ENCODE measurements at places on chromosomes 11 and 22. TPM values are rescaled to one million over a fixed set of nuclear protein-coding genes. Genes with fewer than 3 reads are reported as not detected.

DNA sequence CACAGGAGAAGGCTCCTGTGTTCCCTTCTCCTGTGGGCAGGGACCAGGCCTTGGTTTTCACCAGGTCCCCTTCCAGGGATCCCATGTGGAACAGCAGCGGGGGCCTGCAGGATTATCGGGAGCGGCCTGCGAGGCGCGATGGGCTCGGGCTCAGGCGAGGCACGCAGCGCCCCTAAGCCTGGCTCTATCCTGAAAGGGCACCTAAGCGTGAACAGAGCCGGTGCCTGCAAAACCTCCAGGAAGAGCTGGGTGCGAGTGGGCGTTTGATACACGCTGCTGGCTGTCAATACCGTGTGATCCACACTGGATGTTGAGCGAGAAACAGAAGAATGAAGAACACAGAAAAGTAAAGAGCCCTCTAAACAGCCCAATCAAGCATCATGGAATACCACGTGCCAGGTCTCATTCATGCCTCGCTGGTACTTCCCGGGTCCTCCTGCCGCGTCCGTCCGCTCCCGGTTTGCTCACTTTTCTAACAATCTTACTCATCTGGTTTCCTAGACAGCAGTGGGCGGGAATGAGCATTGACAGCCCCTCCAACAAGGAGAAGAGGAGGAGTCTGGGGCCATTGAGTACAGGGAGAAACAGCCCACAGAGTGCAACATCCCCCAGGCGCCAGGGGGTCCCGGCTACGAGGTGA is 12.5 kb downstream of the OSBPL5 start:
- H3K27ac ChIP-seq, result peak overlapping the region; percentile 90
- H3K36me3 ChIP-seq, result peaks cover 8% of the 10 kb centered on the region
- H3K4me3 ChIP-seq, result no peak overlapping the region
- no peaks in the 10 kb centered on the region for H3K27me3 ChIP-seq

DNAJB7 gene
- total RNA-seq, result not detected

SPDYC gene
- not detected for total RNA-seq

DNA sequence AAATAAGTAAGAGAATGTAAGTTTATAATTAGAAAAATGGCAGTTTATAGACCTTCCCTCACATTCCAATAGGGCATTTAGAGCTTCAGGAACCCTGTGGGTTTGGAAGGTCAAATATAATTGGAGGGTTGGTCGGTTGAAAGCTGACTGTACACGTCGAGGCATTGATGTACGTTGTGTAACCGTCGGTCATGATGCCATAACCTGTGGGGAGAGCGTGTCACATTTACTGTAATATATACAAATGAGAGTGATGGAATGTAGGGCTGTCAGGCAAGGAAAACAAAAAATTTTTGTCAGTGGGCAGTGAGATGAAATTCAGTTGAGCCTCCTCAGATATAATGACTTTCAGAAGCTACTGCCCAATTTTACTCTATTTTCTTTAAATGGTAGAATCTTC is 88.5 kb downstream of the ARL14EP start:
- H3K27ac ChIP-seq, result no peak overlapping the region
- no peaks in the 10 kb centered on the region for H3K27me3 ChIP-seq
- H3K36me3 ChIP-seq, result no peaks in the 10 kb centered on the region
- DNase-seq, result no peak
- no peak overlapping the region for H3K4me3 ChIP-seq

NECTIN1 gene
- total RNA-seq, result 3.3 TPM

GRCh38 chr11:119852741-119853140 is 123.7 kb upstream of the NECTIN1 start:
- no peak overlapping the region for H3K4me3 ChIP-seq
- no peak overlapping the region for H3K27ac ChIP-seq
- H3K36me3 ChIP-seq, result no peaks in the 10 kb centered on the region
- no peak for DNase-seq
- H3K27me3 ChIP-seq, result peaks cover 3% of the 10 kb centered on the region

GRCh38 chr11:76832361-76832760 is 28.4 kb upstream of the ACER3 start:
- no peak overlapping the region for H3K4me3 ChIP-seq
- DNase-seq, result no peak
- peaks cover 12% of the 10 kb centered on the region for H3K27me3 ChIP-seq
- H3K27ac ChIP-seq, result no peak overlapping the region

DNA sequence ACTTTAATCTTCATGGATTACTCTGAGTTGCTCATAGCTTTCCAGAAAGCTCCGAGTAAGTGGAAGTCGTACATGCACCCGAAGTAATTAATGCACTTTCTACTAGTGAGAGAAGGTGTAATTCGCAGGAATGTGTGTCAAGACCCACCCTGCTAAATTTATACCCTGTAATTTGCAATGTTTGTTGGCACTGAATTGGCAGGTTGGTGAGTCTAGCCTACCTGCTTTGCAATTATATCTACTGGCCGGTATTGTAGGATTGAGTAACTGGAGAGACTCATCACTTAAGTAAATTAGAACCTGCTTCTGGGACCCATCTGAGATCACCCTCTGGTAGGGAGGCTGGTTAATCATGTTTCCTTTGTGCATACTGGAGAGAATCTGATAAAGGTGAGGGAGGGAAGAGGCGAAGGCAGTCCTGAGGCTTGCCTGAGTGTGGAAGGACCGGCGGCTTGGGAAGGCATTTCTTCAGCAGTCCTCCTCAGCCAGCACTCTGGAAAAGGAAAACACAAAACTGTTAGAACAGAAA is 63.3 kb downstream of the LDLRAD3 start:
- H3K4me3 ChIP-seq, result no peak overlapping the region
- no peaks in the 10 kb centered on the region for H3K27me3 ChIP-seq
- H3K36me3 ChIP-seq, result no peaks in the 10 kb centered on the region
- H3K4me1 ChIP-seq, result peaks cover 11% of the 10 kb centered on the region
- no peak overlapping the region for H3K27ac ChIP-seq

PARVA gene
- 27.7 TPM for total RNA-seq

KCNQ1 gene
- total RNA-seq, result not detected

DNA sequence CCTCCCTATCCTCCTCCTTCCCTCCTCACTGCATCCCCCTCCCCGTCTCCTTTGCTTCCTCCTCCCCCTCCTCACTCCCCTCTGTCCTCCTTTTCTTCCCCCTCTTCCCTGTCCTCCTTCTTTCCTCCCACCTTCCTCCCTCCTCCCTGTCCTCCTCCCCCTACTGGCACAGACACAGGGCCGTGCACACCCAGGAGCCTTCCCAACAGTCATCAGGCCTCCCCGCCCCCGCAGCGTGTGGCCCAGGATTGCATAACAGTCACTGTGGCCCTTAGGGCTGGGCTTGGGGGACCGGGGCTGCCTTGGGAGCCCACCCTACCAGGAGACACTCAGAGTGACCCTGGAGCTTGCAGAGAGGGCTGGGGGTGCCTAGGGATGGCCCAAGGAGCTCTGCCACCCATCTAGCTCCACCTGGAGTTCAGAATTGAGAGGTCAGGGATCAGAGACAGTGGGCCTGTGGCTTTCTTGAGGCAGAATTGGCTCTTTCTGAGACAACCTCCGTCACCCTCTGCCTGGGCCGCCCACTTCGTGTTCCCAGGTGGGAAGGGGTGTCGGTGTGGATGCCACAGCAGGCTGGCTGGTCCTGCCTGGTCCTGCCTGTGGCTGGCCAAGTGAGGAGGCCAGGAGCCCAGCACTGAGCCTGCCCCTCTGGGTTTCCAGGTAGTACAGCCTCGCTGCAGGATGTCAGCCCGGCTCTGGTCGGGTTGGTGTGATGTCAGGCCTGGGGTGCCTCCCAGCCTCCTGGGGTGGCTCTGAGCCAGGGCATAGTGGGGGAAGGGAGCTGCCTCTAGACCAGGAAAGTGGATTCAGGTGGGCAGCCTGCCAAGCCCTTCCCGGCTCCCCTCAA is 1.6 kb downstream of the SPI1 start:
- H3K4me1 ChIP-seq, result no peaks in the 10 kb centered on the region
- H3K36me3 ChIP-seq, result no peaks in the 10 kb centered on the region
- no peak overlapping the region for H3K27ac ChIP-seq
- no peak overlapping the region for H3K4me3 ChIP-seq
- no peaks in the 10 kb centered on the region for H3K27me3 ChIP-seq
- no peak for DNase-seq

DNA sequence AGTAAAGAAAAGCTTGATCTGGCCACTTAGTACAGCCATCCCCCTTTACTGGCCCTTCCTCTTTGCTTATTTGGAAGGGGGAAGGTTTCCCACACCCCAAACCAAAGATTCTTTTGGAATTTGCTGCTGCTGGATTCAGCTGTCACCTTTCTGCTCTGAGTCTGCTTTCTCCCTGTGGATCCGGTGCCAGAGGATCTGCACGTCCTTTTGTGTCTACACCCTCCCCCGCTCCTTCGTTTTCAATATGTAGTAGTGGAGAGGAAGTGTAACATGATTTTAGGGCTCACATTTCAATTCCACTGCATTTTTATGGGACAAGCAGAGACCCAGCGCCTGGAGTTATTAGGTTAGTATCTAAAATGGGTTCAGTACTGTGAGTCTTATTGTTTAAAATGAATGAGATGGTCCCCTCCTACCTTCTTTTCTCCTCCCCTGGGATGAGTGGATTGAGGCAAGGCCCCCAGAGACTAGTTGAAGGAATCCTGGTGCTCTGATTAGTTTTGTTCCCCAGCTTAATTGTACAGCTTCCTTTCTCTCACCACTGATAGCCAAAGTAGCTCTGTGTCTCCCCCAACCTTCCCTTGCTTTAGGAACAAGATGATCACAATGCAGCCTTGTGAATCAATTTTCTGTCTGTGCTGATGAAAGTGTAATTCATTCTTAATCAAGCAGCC is 30.5 kb upstream of the CABP7 start:
- H3K4me3 ChIP-seq, result no peak overlapping the region
- no peaks in the 10 kb centered on the region for H3K4me1 ChIP-seq
- no peak overlapping the region for H3K27ac ChIP-seq
- DNase-seq, result no peak
- H3K27me3 ChIP-seq, result no peaks in the 10 kb centered on the region

GRCh38 chr11:62443390-62444235 is 24.8 kb downstream of the SCGB1A1 start:
- DNase-seq, result no peak
- no peak overlapping the region for H3K4me3 ChIP-seq
- H3K27me3 ChIP-seq, result no peaks in the 10 kb centered on the region
- peak overlapping the region; percentile 92 for H3K27ac ChIP-seq
- H3K36me3 ChIP-seq, result no peaks in the 10 kb centered on the region

CDC42EP2 gene
- 12.3 TPM for total RNA-seq

DNA sequence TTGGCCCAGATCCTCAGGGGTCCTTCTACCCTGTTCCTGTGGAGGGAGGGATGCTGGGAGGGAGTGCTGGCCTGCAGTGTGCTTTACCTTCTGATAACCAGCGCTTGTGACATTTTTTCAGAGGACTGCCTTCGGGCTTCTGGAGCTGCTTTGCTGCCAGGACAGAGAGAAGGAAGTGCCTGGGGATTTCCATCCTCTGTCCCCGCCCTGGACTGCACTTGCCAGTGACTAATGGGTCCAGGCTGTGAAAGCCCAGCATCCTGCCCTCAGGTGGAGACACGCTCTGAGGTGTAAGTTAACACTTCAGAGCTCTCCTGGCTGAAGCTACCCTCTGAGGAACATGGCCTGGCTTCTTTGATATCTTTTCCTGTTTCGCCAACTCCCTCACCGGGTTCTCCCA is 158.7 kb upstream of the SYT13 start:
- H3K27ac ChIP-seq, result no peak overlapping the region
- no peaks in the 10 kb centered on the region for H3K36me3 ChIP-seq
- no peaks in the 10 kb centered on the region for H3K4me1 ChIP-seq
- no peak overlapping the region for H3K4me3 ChIP-seq

- H3K4me1 ChIP-seq, result no peaks in the 10 kb centered on the region
- peak; percentile 46 for DNase-seq
- H3K4me3 ChIP-seq, result no peak overlapping the region
- H3K27ac ChIP-seq, result peak overlapping the region; percentile 8
- H3K36me3 ChIP-seq, result no peaks in the 10 kb centered on the region
Measured at GRCh38 chr11:71206186-71206585, 46.2 kb downstream of the SHANK2 start.

PAMR1 gene
- total RNA-seq, result 159 TPM

GPHA2 gene
- not detected for total RNA-seq

DNA sequence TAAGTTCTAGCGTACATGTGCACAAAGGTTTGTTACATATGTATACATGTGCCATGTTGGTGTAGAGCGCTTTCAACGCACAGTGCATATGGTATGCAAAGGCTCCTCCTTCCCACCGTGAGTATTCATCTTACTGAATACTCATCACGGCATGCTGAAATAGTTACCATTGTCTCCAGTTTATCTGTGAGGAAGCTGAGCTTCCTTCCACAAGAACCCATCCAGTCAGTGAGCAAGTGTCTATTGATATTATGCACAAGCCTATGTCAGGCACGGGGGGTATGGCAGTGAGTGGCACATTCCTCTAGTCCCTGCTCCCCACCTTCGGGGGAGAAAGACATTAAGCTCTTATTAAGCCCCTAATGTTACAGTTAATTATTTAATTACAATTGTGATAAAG is 28.1 kb downstream of the INSC start:
- H3K4me1 ChIP-seq, result no peaks in the 10 kb centered on the region
- no peak overlapping the region for H3K4me3 ChIP-seq
- H3K27me3 ChIP-seq, result no peaks in the 10 kb centered on the region
- DNase-seq, result no peak

GRCh38 chr11:84812471-84812969 is 814.6 kb downstream of the DLG2 start:
- no peaks in the 10 kb centered on the region for H3K4me1 ChIP-seq
- H3K27ac ChIP-seq, result no peak overlapping the region
- H3K4me3 ChIP-seq, result no peak overlapping the region
- no peaks in the 10 kb centered on the region for H3K27me3 ChIP-seq

DNA sequence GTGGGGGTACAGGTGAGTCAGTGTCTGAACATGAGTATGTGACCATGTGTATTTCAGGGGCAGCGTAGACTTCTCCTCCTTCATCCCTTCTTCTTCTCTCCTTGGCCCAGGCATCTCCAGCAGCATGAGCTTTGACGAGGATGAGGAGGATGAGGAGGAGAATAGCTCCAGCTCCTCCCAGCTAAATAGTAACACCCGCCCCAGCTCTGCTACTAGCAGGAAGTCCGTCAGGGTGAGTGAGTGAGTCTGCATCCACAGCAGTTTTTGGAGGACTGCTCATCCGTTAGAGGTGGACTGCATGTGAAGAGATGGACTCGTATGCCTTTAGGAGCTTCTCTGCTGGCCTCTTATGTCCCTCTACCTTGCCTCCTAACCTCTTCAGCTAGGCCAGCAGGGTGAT is 15.6 kb downstream of the TUB start:
- peaks cover 6% of the 10 kb centered on the region for H3K4me1 ChIP-seq
- no peaks in the 10 kb centered on the region for H3K27me3 ChIP-seq
- H3K27ac ChIP-seq, result no peak overlapping the region
- peaks cover 2% of the 10 kb centered on the region for H3K36me3 ChIP-seq

Measured in fibroblast of lung (primary cell).